ENCODE measurements at places on chromosomes 16 and 17. TPM values are rescaled to one million over a fixed set of nuclear protein-coding genes. Genes with fewer than 3 reads are reported as not detected.

DNA sequence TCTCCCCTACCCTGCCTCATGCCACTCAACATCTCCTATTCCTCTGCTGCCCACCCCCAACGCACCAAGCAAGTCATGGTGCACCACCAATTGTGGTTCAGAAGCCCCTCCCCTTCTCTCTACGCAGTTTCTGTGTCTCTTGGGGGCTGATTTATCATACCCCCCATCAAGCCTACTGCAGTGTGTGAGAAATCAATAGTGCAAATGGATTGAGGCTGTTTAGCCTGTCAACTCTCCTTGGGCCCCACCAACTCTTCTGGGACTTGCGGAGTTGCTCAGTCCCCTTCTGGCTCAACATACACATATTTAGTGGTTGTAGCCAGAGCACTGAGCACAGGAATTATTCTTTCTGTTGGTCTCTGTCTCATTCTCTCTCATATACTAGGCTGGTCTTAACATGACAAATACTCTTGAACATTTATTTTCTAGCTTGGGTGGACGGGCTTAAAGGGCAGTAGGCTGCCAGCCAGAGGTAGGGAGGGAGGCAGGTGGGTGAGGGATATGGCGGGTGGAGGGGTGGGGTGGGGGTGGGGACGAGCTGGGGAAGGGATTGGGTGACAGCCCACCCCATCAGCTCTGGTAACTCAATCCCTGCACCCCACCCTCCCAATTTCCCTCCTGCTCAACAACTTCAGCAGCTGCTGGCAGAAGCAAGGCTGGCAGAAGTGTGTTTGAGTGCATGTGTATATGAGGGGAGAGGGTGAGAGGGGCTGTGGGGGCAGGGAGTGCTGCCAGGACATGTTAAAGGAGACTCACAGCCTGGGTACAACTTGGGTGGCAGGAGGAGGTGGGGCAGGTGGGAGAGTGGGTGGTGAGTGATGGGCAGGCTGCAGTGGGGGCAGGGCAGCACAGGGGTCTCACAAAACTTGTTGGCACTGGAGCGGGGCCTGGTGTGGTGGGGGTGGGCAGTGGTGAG lies 4.9 kb downstream of the RARA start:
- DNase-seq: no peak

DNA sequence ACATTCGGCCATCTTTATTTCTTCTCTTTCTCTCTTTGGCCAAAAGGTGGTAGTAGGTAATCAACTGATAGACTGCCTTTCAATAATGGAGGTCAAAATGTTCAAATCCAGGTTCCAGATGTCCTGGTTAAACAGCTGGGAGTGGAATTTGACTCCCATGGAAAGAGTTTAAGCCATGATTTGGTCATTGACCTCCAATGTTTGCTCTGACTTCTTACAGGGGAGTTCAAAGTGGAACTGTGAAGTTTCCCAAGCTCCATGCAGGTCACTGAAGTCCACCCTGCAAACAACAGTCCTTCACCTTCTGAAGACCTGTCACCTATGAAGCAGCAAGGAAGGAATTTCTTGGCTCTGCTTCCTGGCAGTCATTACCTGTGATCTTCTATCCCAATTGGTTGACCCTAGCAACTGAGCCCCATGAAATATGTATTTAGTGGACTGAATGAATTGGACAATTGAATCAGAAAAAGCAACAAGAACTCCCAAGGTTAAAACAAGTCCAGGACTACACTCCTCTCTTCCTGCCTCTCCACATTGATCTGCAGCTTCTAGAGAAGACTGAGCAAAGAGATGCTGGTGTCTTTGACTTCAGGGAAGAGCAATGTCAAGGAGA lies 28.0 kb upstream of the SOX9 start:
- no peak for DNase-seq

DNA sequence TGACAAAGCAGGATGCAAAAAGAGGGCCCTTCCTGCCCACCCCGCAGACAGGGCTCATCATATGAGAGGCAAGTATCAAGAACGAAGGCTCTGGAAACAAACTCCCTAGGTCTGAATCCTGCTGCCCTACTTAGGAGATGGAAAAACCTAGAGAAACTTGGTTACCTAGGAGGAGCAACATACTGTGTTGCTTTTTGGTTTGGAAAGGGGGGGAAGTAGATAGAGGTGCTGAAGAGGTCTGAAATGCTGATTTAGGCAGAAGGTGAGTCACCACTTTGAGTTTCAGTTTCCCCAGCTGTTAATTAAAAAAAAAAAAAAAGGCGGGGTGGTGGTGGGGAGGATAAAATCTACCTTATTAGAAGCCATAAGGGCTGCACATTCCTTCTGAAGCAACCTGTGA lies 1.5 kb downstream of the N4BP1 start:
- no peak for DNase-seq

GRCh38 chr17:40218006-40218739 lies 931 bp upstream of the WIPF2 start:
- no peak for DNase-seq

MYH13 gene
- not detected for total RNA-seq

All from esophagus squamous epithelium (tissue), 5 donors.